PC-3 (cell line): ENCODE measurements at places on chromosomes 7 and 10. TPM values are rescaled to one million over a fixed set of nuclear protein-coding genes. Genes with fewer than 3 reads are reported as not detected.

CSTF2T gene
- total RNA-seq, result 41.7 and 45.2 TPM in 2 replicates

- DNase-seq, result no peak
These were observed 554.1 kb downstream of the TNS3 start for GRCh38 chr7:47027695-47028240.

GRCh38 chr10:100782461-100783244 is 37.3 kb downstream of the PAX2 start:
- DNase-seq, result no peak

DNA sequence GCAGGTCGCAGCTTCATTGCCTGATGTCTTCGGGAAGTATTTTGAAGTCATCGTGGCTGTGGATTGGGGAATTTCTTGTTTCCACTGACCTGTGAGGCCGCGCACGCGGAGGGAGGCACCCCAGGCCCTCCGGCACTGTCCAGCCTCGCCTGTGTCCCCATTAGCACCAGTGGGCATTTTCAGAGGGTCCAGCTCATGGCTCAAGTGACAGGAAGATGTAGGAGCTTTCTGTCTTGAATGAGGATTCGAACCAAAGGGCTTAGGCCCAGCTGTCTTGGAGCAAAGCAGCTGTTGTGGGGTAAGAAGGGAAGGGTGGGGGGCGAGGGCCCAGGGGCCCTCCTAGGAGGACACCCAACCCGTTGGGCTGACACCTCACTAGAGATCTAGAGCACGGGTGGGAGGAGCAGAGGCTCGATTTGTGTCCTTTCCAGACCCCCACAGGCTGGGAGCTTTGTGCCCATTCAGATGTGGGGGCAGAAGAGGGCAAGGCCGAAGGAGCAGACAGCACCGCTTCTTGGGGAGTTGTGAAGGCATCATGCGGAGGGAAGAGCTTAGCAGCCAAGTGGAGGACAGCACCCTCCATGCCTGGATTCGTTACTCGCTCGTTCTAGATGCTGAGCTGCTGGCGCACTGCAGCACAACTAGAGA is 914 bp downstream of the ZNF37A start:
- DNase-seq, result no peak

GRCh38 chr10:131998845-131999681 is 17.3 kb upstream of the BNIP3 start:
- no peak for DNase-seq

- no peak for DNase-seq
These were observed 74.0 kb downstream of the ADCY1 start for GRCh38 chr7:45647967-45648670.

- DNase-seq, result no peak
These were observed 138.0 kb downstream of the AUTS2 start for GRCh38 chr7:69736126-69736810.

DNA sequence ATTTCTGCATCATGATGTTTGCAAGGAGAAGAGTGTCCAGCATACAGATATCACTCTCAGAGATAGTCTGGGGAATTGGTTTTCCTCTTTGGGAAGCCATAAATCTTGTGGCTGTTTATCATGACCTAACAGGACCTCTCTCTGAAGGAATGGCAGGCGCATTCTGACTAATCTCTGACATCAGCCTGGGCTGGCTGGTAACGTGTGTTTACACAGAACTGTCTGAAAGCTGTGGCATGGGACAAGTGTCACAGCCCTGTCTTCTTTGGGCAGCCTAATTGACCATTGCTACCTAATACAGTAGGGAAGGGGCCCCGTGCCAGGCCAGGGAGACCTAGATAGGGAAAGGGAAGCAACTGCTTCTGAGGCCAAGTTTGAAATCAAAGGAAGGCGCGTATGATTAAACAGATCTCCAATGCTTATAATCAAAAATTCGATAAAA is 73.9 kb upstream of the CABCOCO1 start:
- DNase-seq, result peak; percentile 33

DNA sequence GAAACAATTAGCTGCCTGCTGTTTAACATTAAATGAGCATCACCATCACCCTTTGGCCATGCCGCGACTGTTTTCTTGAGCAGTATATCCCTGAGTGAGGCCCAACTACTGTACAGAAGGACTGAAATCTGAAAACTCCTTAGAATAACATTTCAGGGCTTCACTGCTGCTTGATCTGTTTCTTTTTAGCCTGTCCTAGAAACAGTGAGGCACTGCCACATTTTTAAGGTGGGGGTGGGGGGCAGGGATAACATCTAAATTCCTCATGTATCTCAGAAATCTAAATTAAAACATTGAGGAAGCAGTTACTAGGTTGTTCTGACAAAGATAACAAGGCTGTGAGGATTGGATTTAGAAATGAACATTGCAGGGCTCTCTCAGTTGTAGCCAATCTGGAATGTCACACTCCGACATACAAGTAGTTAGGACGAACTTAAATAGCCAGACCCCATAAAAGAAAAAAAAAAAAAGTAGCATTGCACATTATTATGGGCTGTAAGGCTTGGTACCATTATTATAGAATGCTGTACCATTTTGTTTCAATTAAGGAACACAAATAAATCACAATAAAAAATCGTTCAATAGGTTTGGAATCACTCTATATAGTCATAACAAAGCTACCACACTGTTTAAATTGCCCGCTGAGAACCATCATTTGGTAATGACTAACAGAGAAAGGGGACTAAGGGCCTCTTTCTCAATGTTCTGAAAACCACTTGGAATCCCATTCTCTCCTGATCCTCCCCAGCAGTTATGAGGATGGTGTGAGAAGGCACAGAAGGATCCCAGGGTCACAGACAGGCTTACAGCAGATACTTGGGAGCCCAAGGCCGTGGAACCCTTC is 256.1 kb downstream of the INHBA start:
- no peak for DNase-seq
